Dermis blood vessel endothelial cell (primary cell): ENCODE measurements at places on chromosomes 6 and 20.
A peak's percentile ranks its signal among the peaks of the same experiment; 100 is the strongest.

DNA sequence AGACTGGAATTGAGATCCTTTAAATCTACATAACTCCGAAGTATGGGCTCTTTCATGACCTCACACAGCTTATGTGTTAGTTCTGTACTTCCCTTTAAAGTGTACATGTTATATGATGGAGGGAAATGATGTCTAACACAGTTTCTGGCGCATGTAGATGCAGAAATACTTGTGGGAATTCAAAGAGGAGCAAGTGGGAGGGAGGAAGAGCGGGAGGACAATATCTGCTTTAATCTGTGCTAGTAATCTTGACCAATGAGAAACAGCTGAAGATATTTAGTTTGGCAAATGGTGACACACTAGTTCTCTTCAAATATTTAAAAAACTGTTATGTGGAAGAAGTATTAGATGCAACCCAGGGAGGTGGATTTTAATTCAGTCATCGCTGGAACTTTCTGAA lies 62.9 kb upstream of the PLEKHG1 start:
- no peak for DNase-seq

DNA sequence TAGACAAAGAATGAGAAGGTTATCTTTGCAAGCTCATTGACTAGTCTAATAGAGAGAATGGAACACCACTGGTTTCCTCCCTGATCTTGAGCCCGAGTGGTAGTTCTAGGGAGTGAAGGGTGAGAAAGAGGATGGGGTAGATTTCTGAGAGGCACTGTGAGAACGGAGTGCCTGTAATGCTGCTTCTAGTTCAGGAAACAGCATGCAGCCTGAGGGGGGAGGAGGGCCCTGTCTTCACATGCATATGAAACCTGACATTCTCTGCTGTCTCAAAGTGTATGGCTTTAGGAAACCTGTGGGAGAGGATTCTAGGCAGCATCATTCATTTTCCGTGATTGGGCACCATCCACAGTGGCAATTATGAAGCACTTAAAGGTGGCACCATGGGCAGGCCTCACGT lies 259.4 kb upstream of the MAN1A1 start:
- no peak for DNase-seq

- no peak for DNase-seq
Measured at GRCh38 chr6:15398633-15399275, 152.9 kb downstream of the JARID2 start.

DNA sequence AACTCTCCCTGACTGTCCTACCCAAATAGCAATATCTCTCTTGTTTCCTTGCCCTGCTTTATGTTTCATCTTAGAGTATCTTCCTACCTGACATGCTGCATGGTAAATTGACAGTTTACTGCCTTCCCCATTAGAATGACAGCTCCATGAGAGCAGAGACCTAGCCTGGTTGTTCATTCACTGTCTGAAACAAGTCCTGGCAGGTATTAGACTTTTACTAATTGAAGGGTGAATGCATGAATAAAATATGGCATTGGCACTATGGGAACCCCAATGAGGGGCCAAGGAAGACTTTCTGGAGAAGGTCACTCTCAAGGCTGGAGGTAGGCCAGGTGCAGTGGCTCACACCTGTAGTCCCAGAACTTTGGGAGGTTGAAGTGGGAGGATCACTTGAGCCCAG lies 3.8 kb upstream of the CITED2 start:
- DNase-seq, result no peak

GRCh38 chr6:149013586-149014344 lies 266.9 kb downstream of the UST start:
- no peak for DNase-seq

- peak; percentile 94 for DNase-seq
Measured at GRCh38 chr6:138546733-138547185, 47.5 kb upstream of the NHSL1 start.

- DNase-seq, result no peak
Measured at GRCh38 chr20:16732506-16733152, 2.8 kb downstream of the SNRPB2 start.

DNA sequence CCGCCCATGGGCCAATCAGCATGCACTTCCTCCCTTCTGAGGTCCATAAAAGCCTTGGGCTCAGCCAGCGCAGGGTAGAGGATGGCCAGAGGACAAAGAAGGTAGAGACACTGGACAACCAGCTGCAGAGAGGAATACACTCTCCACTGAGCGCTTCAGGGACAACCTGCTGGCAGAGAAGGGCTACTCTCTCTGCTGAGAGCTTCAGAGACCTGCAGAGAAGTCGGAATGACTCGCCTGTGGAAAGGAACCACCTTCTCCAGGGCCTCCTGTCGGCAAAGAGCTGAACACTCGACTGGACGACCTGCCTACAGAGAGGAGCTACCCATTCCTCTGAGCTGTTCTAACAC lies 31.4 kb upstream of the SLA2 start:
- no peak for DNase-seq

DNA sequence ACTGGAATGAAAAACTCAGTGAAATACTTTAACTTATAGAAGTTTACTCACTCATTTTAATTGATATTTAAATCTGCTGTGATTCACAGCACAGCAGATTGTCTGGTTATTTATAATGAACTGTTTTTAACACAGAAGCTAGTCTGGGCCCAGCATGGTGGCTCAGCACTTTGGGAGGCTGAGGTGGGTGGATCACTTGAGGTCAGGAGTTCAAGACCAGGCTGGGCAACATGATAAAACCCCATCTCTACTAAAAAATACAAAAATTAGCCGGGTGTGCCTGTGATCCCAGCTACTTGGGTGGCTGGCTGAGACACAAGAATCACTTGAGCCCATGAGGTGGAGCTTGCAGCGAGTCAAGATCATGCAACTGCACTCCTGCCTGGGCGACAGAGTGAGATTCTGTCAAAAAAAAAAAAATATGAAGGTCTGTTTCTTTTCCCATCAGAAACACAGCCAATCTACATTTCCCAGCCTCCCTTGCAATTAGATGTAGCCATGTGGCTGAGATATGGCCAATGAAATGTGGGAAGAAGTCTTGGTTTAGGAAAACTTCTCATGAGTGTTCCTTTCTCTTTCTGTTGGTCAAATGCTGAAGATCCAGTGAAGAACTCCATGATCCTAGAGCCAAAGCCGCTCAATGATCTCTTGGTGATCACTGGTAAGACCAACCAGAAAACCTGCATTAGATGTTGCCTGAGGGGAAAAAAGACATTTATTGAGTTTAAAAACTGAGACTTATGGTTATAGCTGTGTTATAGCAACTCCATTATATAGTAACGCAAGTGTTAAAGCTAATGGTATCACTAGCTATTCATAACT lies 31.3 kb upstream of the BTN3A2 start:
- no peak for DNase-seq

DNA sequence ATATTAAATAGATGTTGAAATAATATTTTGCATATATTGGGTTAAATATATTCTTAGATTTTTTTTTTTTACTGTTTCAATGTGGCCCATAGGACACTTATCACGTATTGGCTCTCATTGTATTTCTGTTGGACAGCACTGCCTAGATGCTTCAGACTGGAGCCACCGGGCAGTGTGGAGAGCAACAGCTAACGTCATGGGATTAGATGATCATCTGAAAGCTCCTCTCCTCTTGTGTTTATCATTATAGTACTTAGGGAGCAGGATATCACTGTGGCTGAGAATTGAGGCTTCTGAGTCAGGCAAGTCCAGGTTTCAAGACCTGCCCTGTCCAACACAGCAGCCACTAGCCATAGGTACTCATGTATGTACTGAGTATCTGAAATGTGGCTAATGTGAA lies 87.4 kb downstream of the ZHX3 start:
- DNase-seq, result no peak

GRCh38 chr6:144845186-144845585 lies 560.1 kb downstream of the UTRN start:
- peak; percentile 15 for DNase-seq

- DNase-seq, result no peak
Measured at GRCh38 chr6:49856282-49856681, 10.1 kb downstream of the CRISP1 start.

DNA sequence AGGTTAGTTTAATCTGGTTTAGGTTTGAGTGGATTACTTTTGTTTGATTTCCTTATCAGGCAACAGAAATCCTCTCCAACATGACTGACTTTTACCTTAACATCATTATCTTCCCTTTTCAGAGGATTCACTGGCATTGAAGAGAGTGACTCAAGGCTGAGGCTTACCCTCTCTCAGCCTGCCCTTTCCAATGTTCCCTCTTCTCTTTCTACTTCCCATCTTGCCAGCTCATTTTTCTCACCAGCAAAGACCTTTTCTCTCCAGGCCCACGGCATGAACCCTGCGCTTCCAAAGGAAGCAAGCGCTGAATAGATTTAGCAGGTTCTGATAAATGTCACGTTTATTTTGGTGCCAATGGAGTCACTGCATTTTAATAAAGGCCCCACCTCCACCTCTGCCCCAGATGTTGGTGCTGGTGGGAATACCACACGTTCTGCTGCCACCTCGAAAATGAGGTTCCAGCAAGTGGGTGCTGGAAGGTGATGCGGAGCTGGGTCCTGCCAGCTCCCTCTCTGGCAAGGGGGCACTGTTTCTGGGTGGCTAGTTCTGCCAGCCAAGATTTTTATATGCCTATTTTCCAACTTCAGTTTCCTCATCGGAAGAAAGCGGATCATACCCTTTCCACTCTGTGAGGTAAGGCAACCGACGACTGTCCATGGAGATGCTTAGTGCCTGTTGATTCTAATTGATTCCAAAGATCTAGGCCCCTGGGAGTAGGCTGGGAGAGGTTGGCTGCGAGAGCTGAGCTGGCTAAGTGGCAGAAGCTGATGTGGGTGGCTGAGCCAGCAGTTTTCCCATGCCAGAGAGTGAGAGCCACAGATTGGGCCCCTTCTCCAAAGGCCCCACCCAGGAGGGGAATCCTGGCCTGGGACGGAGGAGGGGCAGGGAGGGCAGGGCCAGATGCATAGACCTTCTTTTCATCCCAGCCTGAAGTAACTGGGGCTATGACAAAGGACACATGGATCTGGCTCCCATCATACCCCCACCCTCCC lies 87.7 kb upstream of the MAFB start:
- no peak for DNase-seq

- no peak for DNase-seq
Measured at GRCh38 chr6:70353448-70353847, 50.6 kb upstream of the COL9A1 start.

GRCh38 chr6:16764188-16764950 lies 3.1 kb upstream of the ATXN1 start:
- peak; percentile 71 for DNase-seq

- no peak for DNase-seq
Measured at GRCh38 chr6:163738725-163739407, 324.3 kb downstream of the QKI start.

- no peak for DNase-seq
Measured at GRCh38 chr6:52424513-52424912, 4.4 kb downstream of the EFHC1 start.

- DNase-seq, result no peak
Measured at GRCh38 chr20:62888910-62889309, 27.3 kb upstream of the TCFL5 start.

DNA sequence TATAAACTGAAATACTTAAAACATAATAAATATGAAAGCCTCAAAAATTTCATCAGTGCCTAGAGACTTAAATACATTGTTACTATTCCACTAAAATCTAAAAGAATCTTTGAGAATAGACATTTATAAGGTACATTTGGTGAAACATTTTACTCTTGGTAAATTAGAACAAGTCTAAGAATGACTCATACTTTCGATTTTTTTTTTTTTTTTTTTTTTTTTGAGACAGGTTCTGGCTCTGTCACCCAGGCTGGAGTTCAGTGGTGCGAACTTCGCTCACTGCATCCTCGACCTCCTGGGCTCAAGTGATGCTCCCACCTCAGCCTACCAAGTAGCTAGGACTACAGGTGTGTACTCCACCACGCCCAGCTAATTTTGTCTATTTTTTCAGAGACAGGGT lies 6.4 kb downstream of the FUCA2 start:
- DNase-seq, result no peak

DNA sequence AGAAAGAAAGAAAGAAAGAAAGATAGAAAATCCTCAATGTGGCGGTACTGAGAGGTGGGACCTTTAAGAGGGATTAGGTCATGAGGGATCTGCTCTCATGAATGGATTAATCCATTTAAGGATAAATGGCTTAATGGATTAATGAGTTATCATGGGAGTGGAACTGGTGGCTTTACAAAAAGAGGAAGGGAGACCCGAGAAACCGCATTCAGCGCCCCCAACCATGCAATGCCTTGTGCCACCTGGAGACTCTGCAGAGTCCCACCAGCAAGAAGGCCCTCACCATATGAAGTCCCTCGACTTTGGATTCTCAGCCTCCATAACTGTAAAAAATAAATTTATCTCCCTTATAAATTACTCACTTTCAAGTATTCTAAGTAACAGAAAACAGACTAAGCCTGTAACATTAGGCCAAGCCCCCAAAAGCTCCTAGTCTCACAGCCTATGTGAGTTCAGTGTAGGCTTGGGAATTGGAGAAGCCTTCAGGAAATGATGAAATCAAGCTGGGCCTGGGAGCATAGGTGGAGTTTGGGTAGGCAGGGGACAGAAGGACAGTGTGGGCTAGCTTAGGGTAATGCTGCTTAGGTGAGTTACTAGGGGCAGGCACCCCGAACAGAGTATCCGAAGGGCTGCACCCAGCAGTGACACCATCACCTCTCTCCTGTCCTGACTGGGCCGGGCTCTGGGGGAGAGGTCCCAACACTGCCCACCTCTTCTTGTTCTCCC lies 36.2 kb upstream of the RNF24 start:
- no peak for DNase-seq

DNA sequence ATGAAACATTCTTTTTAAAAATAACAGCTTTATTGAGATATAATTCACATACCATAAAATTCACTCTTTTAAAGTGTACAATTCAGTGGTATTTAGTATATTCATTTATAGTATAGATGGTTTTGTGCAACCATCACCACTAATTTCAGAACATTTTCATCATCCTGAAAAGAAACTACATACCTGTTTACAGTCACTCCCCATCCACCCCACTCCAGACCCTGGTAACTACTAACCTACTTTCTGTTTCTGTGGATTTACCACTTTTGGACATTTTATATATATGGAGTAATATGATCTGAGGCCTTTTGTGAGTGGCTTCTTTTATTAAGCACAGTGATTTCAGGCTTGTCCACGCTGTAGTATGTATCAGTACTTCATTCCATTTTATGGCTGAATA lies 2.5 kb upstream of the TMEM217 start:
- DNase-seq, result no peak
